Stimulated activated CD8-positive, alpha-beta memory T cell treated with anti-CD3 and anti-CD28 coated beads, Interleukin-7, amount 100 ng/mL, for 24 hours (primary cell): ENCODE measurements at places on chromosomes 12 and 14.

GRCh38 chr12:115227137-115227615 is 543.2 kb upstream of the TBX3 start:
- no peak for DNase-seq

DNA sequence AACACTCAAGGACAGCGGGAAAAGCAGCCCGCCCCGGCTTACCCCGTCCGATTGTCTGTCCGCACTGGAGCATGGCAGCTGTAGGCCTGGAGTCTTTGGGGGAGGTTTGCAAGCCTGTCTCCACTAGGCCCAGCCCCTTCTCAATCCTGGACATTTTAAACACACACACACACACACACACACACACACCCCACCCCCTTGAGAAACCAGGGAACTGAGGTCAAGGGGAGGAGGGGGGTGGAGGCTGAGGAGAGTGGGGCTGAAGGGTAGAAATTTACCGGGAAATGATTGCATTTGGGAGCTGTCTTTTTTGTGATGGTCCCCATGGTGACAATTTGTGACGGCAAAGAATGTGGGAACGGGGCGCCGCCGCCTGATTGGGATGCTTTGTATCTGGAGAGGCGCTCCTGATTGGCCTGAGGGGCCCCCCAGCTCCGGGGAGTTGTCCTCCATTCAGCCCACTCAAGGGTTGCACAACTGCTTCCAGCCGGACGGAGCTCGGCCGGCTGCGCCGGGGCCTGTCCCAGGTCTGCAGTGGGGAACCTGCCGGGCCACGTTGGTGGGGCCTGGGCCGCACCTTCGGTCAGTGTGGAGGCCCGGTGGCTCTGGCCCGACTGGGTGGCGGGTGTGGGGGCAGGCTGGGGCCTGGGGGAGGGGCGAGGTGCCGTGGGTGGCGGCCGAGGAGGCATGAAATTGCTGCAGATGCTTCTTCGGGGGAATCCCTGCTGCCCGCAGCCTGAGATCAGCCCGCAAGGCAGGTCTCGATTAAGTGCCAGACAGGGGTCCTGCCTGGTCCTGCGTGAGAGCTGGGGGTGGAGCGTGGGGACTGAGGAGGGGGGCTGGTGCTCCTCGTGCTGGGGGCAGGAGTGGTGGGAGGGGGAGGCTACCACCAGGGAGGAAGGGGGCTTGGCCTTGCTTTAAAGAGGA is at the start of gene FAM181A:
FAM181A (plus strand) TSS at position 472 of the 927 bp plus-strand sequence. CDS start 942 bp downstream, outside the sequence.
- DNase-seq: no peak

DNA sequence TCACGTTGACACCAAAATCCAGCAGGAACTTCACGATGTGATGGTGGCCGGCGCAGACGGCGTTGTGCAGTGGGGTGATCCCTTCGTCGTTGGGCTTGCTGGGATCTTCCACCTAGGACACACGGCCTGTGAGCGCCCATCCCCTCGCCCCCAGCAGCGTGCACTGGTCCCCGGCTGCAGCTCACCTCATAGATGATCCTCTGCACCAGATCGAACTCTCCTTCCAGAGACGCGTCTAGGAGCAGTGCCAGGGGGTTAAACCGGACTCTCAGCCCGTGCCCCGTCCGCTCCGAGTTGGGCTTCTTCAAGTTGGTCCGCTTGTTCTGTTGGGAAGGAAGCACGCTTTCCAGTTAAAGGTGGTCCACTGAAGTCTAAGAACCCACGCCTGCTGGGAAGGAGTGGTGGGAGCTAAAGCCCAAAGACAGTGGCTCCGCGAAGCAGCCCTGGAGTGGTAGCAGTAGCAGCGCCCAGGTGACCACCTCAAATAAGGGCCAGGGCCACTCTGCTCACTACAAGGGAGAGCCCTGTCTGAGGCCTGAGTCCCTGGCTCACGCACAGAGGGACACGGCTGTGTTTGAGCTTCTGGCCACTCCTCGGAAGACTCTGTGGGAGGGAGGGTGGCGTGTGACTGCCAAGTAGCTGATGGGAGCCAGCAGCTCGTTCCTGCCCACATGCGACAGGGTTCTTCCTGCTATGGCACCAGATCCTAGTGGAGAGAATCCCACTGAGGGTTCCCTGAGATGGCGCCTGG is 23.3 kb downstream of the ZFYVE21 start:
- DNase-seq: no peak

GRCh38 chr12:106136263-106136662 is 2.5 kb downstream of the NUAK1 start:
- peak; percentile 76 for DNase-seq

DNA sequence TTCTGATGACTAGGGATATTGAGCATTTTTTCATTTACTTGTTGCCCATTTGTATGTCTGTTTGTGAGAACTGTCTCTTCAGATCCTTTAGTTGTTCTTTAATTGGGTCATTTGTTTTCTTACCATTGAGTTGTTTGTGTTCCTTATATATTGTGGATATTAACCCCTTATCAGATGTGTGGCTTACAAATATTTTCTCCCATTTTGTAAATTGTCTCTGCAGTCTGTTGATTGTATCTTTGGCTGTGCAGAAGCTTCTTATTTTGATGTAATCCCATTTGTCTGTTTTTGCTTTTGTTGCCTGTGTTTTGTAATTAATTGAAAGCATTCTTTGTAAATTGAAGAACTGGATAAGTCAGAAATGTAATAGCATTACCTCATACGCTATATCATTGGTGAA is 459.1 kb upstream of the FOXG1 start:
- no peak for DNase-seq

GRCh38 chr12:54261815-54262402 is 18.0 kb downstream of the CBX5 start:
- no peak for DNase-seq

DNA sequence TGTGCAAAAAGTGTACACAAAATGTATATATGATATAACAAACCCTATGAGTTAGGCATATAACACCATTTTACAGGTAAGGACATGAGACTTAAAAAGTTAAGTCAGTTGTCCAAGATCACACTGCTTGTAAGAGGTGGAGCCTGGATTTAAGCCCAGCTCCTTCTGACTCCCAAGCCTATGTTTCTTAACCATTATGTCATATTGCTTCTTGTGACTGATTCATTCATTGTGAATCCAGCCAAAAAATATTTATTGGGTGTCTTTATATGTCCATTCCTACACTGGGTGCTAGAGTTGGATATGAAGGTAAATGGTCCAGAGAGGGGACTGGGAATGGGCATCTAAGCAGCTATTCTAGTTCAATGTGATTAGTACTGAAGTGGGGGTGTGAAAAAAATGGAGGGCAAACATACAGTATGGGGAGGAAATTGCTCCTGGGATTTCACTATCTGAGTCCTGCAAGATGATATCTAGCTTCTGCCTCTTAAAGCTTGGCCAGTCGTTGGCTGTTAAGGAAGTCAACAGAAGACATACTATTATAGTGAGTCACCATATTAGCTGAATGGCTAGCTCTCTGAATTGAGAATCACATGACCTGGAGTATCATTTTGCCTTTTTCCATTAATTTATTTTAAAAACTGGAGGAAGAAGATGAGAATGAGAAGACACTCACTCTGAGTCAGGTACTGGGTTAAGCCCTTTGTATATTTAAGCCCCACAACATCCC is 28.8 kb downstream of the PAX9 start:
- no peak for DNase-seq

DNA sequence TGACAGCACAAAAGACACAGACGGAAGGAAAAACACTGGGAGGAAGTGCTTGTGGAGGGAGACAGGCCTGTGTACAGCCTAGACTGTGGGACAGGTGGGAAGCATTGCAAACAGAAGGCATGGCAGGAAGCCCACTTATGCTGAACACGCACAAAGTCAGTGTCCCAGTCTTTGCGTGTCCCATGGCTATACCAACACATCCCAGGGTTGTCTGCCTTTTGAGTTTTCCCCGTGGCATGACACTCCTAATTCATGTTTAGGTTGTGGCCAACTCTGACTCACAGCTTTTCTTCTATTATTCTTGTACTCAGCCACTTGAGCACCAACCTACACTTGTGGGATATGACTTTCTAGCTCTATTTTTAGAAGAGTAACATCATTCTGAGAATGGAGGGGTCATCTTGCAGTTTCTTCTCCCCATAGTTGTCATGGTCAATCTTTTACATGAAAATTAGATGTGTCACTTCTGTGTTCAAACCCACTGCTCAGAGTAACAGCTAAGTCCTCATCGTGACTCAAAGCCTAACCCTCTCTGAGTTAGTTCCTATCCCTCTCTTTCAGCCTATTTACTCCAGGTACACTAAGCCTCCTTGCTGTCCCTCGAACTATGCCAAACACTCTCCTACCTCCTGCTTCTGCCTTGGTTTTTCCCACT is 27.5 kb upstream of the JPH4 start:
- no peak for DNase-seq

DNA sequence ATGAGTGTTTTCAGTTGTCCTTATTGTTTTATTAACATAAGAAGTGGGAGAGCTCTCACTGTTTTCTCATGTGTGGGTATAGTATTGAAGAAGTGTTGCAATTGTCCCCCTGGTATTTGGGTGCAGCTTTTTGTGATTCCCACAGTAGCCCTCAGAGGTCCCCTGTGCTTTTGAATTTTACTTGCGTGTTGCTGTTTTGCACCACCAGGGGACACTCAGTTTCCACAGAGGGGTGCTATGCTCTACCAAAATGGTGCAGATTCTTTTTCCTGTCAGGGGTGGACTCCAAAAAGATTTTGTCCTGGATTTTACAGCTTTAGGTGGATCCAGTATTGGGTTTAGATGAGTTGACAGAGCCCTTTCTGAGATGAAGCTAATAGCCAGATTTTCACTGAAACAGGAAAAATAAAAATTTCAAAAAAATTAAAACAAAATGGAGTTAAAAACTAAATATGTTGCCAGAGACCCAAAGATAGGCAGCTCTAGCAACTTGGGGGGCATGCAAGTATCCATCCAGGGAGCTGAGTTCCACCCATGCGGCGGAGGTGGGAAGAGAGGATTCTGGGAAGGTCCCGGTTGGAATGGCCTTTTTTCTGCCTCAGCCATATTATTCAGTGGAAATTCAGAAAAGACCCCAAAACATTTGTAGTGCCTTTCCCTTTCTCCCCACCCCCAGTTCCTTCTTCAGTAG is 50.2 kb downstream of the TTLL5 start:
- DNase-seq: no peak

DNA sequence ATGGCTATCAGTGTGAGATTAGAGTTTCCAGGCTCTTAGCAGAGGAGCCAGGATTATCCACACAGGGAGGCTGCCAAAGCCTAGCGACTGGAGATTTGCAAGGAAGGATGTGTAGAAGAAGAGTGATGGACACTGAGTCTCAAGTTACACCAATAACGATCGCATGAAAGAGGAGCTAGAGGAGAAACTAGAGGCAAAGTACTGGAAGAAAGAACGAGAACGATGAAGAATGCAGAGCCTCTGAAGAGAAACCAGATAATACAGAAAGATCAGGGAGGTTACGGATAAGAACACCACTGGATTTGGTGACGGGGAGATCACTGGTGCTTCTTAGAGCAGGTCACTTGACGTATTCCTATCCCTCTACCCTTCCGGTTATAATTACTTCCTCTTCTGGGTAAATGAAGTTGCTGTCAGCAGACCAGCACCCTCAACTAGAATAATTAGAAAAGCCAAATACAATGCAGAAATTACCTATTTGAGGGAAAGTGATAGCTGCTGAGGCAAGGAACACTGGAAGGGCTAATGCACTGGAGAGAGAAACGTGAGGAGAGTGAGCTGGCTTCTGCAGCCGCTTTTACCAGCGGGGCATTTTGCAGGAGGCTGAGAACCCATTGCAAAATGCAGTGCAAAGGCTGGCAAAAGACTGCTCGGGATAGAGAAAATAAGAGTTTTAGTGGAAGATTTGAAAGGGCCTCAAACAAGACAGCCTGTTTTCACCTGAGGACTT is 93.1 kb upstream of the HIF1A start:
- DNase-seq: no peak

DNA sequence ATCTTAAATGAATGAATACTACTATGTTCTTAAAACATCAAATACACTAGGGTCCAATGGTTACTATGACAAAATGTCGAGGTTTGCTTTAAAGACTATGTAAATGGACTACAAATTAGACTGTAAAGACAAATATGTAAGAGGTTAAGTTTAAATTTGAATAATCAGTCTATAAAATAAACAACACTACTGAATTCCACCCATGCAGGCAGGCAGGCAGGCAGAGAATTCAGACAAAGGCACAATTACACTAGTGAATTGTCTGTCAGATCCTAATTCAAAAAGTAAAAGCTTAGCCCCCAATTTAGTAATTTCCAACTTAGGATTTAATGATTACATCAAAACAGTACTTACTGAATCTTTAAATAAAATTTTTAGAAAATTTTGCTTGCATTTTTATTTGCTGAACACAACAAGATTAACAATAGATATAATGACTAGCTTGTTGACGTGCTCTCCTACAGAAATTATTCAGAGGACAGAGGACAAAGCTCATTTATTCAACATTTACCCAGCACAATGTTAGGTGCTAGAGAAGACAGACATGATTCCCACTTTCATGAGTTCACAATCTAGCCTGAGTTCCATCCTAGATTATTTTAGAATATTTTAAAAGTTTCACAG is 97.4 kb downstream of the CDK17 start:
- no peak for DNase-seq

- no peak for DNase-seq
These were observed 139.8 kb upstream of the NOS1 start for GRCh38 chr12:117501076-117501869.

- DNase-seq: no peak
These were observed 596.7 kb upstream of the ATP2B1 start for GRCh38 chr12:90305379-90305778.

DNA sequence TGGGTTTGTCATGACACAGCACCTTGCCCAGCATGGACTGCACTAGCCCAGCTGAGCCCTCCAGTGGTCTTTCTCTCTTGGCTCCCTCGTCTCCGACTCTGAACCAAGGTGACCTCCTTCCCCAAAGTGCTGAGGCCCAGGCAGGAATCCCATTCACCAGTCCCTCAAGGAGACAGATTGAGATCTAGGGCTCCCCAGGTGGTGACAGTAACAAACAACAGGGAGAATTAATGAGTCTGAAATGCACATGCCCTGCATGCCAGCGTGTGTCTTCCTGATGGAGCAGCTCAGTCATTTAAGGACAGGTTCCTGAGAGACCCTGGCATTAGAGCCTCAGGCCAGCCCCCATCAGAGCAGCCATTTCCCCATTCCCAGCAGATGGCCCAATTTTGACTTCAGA is 51.4 kb upstream of the OAS1 start:
- DNase-seq: no peak

GRCh38 chr12:6285532-6286306 is 24.8 kb upstream of the PLEKHG6 start:
- DNase-seq: no peak

GRCh38 chr14:36022765-36023410 is 153.6 kb downstream of the PTCSC3 start:
- no peak for DNase-seq
